ENCODE measurements at places on chromosomes 3 and 15. TPM values are rescaled to one million over a fixed set of nuclear protein-coding genes. Genes with fewer than 3 reads are reported as not detected.

The LTK gene
- 6.9 TPM for total RNA-seq

The AHSG gene
- not detected for total RNA-seq

The ECE2 gene
- total RNA-seq: not detected

The IL17RD gene
- 5.6 TPM for total RNA-seq

The KBTBD8 gene
- total RNA-seq: 5.0 TPM

The VWA5B2 gene
- 2.1 TPM for total RNA-seq

The SCG3 gene
- 2.0 TPM for total RNA-seq

The ADPRH gene
- total RNA-seq: 2.0 TPM

The CRTAP gene
- 101 TPM for total RNA-seq
